ENCODE measurements at places on chromosomes 6 and 20.

GRCh38 chr20:35111141-35111888 lies 18.7 kb upstream of the TRPC4AP start:
- DNase-seq: no peak

DNA sequence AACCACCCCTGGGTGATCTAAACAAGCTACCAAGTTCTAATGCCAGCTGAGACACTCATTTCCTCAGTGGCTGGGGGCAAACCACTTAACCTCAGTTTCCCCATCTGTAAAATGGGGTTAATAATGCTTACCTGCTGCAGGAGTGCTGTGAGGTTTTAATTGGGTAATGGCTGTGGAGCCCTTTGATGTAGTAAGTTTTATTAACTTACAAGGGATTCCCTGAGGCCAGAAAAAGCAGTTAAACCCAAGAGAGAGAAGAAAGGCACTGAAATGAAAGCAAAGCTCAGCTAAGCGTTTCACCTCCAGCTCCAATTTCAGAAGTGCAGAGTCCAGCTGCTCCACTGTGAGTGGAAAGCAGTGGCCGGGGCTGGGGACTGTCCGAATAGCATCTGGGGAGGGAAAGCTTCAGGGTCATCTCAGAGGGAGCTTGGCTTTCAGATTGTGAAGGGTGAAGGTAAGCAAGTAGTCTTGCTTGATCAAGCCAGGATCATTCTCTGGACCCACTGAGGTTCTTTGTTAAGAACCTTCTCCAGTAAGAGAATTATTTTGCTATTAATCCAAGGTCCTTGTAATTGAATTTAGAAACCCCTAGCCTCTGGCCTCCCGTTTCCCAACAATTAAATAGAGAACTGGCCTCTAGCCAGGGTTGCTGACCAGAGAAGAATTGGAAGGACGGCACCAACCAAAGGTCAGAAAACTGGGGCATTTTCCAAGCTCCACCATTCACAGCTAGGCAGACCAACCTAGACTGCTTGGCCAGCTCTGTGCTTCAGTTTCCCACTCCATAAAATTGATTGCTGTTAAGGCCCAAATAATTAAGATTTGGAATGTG lies 20.9 kb upstream of the TCP11 start:
- no peak for DNase-seq

DNA sequence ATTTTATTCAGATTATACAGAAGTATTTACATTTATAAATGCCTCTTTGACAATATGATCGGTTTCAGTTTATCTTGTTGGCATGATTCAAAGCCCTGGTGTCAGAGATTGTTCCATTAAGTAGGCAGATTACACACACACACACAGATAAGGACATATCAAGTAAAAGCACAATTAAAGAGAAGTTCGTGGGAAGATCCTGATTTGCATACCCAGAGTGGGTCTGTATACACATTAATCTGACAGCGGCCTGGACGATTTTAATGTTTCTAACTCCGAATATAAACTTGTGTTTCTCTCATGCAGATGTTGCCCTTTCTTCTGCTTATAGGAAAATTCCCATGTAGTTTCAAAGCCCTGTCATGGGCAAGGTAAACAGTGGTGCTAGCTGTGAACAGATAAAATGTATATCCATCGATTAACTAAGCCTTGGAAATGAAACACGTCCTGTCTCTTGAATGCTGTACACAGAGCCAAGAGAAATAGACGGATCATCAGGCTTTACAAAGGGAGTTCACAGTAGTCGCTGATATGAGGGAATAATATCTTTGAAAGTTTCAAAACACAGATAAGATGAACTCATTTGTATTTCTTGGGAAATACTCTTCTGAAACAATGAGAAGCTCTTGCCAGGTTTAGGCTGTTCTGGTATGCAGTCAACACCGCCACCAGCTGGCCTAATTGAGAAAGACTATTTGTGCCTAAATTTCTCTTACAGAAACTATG lies 108.2 kb upstream of the GMDS start:
- peak; percentile 4 for DNase-seq

GRCh38 chr6:727856-728255 lies 34.9 kb upstream of the EXOC2 start:
- DNase-seq: no peak

- DNase-seq: no peak
These were observed 22.9 kb upstream of the PAX1 start for GRCh38 chr20:21682521-21682954.

GRCh38 chr6:38262609-38263008 lies 377.1 kb downstream of the BTBD9 start:
- DNase-seq: no peak

GRCh38 chr20:38924718-38925117 lies 1.5 kb upstream of the FAM83D start:
- DNase-seq: no peak

DNA sequence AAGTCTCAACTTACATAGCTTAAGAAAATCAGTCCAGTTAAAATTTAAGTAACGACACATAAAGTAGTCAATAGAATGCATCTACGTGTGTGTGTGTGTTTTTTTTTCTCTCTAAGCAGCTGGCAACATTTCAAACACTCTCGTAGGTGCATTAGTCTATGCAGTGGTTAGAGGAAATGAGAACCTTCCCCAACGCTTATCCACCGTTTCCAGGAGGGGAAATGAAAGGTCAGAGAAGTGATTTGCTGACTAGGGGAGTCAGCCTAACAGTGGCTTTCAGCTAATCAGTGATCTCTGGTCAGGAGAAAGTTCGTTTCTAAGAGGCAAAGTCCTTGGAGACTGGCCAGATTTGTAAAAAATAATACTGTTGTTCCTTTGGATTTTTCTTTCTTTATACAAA lies 806.6 kb downstream of the C6orf118 start:
- no peak for DNase-seq

GRCh38 chr20:17471606-17472187 lies 59.5 kb downstream of the BFSP1 start:
- DNase-seq: no peak

Data from NK-92 treated with Interleukin-12 subunit alpha and Interleukin-12 subunit beta, amount 100 ng/mL, for 24 hours (cell line).